Hepatocyte (in vitro differentiated cells): ENCODE measurements at places on chromosomes 4 and X. TPM values are rescaled to one million over a fixed set of nuclear protein-coding genes. Genes with fewer than 3 reads are reported as not detected.
A peak's percentile ranks its signal among the peaks of the same experiment; 100 is the strongest.

DNA sequence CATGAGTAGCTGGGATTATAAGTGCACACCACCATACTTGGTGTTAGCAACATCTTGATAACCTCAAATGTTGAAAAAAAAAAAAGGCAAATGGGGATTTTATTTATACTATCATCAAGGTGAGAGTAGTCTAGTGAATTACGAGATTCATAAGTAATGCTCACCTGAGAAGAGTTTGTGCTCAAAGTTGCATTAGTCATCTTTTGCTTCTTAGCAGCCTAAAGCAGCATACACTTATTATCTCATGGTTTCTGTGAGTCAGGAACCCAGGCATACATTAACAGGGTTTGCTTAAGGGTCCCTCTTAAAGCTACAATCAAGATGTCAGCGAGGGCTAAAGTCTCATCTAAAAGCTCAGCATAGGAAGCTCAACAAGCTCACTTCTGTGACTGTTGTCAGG is 8.2 kb upstream of the EXOSC9 start:
- no peak overlapping the region for H3K4me3 ChIP-seq
- no peaks in the 10 kb centered on the region for H3K36me3 ChIP-seq
- no peaks in the 10 kb centered on the region for H3K27me3 ChIP-seq
- no peak for DNase-seq
- H3K4me1 ChIP-seq, result peaks cover 4% of the 10 kb centered on the region

- no peak overlapping the region for H3K27ac ChIP-seq
- H3K36me3 ChIP-seq, result no peaks in the 10 kb centered on the region
- H3K27me3 ChIP-seq, result no peaks in the 10 kb centered on the region
These were observed 77.5 kb downstream of the UCHL1 start for GRCh38 chr4:41334182-41334581.

- DNase-seq, result peak; percentile 44
- no peaks in the 10 kb centered on the region for H3K27me3 ChIP-seq
- H3K4me1 ChIP-seq, result peaks cover 5% of the 10 kb centered on the region
- no peaks in the 10 kb centered on the region for H3K36me3 ChIP-seq
These were observed 24.9 kb upstream of the RNF150 start for GRCh38 chr4:141158219-141158618.

The BEND4 gene
- 0.10 and 0.24 TPM in 2 replicates for total RNA-seq

The TMPRSS11B gene
- total RNA-seq, result 0.17 TPM in 1 of 2 replicates, not detected in the other

The RIPPLY1 gene
- not detected in 2 replicates for total RNA-seq

GRCh38 chrX:133685822-133686221 is 270.5 kb upstream of the GPC4 start:
- no peaks in the 10 kb centered on the region for H3K36me3 ChIP-seq
- no peaks in the 10 kb centered on the region for H3K27me3 ChIP-seq
- no peak overlapping the region for H3K4me3 ChIP-seq

DNA sequence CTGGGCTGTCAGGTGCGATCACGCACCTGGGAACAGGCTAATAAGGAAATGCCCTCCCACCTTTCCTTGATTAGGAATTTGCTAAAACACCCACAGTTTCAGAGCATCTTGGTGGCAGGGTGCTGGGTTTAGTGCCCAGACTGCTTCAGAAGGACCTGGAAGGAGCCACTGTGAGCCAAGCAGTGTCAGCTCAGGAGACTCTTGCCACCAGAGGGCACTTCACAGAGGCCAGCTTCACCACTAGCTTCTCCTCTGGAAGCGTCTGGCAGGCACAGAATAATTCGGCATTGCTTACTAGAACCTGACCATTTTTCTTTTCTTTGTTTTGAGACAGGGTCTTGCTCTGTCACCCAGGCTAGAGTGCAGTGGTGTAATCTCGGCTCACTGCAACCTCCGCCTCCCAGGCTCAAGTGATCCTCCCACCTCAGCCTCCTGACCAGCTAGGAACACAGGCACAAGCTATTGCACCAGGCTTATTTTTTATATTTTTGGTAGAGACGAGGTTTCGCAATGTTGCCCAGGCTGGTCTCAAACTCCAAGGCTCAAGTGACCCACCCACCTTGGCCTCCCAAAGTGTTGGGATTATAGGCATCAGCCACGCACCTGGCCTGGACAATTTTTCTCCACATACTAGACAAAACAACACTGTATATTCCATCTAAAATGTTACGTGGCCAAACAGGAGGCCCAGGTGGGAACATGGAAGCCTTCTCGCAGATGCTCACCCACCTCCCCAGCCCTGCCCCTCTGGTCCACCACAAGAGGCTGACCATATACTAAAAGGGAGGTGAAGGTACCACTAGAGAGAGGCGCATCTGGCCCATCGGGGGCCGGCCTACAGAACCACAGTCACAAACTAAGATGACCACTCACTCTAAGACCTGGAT is 14.1 kb downstream of the NOP14 start:
- peak; percentile 57 for DNase-seq
- H3K27ac ChIP-seq, result no peak overlapping the region
- no peak overlapping the region for H3K4me3 ChIP-seq
- H3K4me1 ChIP-seq, result no peaks in the 10 kb centered on the region
